Activated CD8-positive, alpha-beta T cell treated with anti-CD3 and anti-CD28 coated beads for 36 hours (primary cell): ENCODE measurements at places on chromosomes 2 and 18. TPM values are rescaled to one million over a fixed set of nuclear protein-coding genes. Genes with fewer than 3 reads are reported as not detected.

The SCYGR8 gene
- not detected for total RNA-seq

The CRYGC gene
- total RNA-seq: not detected

DNA sequence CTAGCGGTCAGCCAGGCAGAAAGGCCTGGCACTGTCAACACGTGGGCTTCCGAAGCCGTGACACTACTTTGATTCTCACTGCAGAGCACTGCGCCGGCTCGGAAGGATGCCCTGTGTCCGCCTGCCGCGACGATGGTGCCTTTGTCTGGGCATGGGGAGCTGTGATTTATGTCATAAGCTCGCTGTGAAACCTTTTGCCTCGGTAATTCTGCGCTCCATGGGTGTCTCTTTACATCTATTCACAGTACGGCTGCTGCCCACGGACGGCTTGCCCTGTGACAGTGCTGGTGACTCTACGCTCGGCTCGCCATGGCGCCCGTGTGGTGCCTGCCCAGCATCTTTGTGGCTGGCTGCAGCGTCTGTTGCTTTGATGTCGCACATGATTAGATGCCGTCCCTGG is 43.1 kb upstream of the GBX2 start:
- H3K36me3 ChIP-seq: no peaks in the 10 kb centered on the region
- H3K4me3 ChIP-seq: no peak overlapping the region
- H3K27ac ChIP-seq: no peak overlapping the region
- H3K27me3 ChIP-seq: peaks cover 19% of the 10 kb centered on the region
- no peaks in the 10 kb centered on the region for H3K4me1 ChIP-seq

The PCARE gene
- not detected for total RNA-seq

- peaks cover 50% of the 10 kb centered on the region for H3K36me3 ChIP-seq
- peak overlapping the region; percentile 85 for H3K4me3 ChIP-seq
- peak; percentile 91 for DNase-seq
- peaks cover 51% of the 10 kb centered on the region for H3K4me1 ChIP-seq
- H3K27ac ChIP-seq: peak overlapping the region; percentile 99
These were observed 2.8 kb downstream of the CNDP2 start for GRCh38 chr18:74498712-74499627.

The SPIRE1 gene
- total RNA-seq: 4.4 TPM

DNA sequence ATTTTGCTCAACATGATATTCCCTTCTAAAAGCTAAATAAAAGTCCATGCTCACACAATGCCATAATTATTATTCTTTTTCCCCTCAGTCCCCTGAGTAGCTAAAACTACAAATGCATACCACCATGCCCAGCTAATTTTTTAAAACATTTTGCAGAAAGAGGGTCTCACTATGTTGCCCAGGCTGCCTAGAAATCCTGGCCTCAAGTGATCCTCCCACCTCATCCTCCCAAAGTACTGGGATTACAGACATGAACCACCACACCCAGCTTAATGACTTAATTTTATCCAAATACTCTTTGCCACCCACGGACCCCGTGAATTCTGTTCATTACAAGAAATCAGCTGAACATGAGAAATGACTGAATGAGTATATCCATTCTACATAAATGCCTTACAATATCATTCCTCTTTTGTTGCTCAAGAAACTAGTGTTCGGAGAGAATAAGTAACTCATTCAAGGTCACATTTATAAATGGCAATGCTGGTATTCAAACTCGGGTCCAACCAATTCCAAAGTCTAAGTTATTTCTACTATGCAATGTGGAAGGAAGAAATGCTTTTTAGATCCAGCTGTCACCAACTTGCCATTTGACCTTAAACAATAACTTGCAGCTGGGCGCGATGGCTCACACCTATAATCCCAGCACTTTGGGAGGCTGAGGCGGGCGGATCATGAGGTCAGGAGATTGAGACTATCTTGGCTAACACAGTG is 59.8 kb downstream of the NOL10 start:
- no peak for DNase-seq
- peaks cover 7% of the 10 kb centered on the region for H3K4me1 ChIP-seq
- H3K27me3 ChIP-seq: no peaks in the 10 kb centered on the region
- no peak overlapping the region for H3K27ac ChIP-seq

The OSBPL6 gene
- total RNA-seq: 2.5 TPM

DNA sequence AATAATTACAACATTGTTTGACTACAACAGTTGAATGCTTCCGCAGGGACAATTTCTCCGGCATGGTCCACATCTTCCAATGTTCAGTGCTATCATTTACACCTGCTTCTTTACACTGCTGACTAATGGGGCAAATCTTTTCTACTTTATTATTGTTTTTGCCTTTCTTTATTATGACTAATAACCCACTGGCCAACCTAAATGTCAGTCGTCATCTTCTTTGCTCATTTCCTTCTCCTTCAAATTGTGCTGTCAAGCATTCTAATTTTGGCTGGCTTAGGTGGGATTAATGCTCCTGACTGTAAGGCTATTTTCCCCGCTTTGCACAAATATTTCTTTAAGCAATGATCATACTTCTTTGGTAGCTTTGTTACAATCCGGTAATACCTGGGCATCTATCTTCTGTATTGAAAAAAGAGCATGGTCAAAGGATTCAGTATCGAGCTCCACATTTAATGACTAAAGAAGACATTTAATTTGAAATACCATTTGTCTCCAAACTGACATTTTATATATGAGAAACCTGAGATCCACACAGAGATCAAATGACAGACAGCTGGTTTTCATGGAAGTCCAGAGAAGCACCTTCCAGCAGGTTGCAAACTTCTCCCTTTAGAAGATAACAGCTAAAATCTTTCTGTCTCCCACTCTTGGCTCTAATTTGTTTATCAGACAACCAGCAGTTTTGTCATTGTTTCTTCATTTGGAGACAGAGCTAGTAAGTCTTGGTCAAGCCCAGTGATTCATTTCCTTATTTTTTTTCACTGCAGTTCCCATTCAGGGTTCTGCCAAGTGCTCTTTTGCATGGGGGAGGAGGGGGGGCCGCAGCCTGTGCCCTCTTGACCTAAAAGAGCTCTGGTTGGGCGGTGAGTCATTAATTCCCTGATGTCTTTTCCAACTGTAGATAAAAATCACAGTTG is 132.9 kb downstream of the SOCS6 start:
- H3K4me1 ChIP-seq: peaks cover 9% of the 10 kb centered on the region
- no peak overlapping the region for H3K27ac ChIP-seq
- peaks cover 7% of the 10 kb centered on the region for H3K27me3 ChIP-seq
- DNase-seq: peak; percentile 26
- no peak overlapping the region for H3K4me3 ChIP-seq
